ENCODE measurements at places on chromosomes 3 and 15.

DNA sequence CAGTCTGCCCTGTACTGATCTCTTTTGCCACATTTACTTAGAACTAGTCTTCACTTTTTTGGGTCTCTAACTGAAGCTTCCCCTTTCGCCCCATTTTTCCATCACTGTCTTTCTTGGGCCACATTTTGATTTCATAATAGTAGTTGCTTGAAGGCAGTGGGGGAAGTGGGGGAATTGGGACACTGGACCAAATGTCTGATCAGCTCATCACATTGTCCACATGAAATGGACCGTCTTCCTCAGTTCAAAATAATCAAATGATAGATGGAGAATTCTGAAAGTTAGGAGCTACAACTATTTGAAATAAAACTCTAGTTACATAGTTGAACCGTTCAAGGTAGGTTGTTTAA is 747 bp downstream of the PDCD6IP start:
- DNase-seq, result no peak

DNA sequence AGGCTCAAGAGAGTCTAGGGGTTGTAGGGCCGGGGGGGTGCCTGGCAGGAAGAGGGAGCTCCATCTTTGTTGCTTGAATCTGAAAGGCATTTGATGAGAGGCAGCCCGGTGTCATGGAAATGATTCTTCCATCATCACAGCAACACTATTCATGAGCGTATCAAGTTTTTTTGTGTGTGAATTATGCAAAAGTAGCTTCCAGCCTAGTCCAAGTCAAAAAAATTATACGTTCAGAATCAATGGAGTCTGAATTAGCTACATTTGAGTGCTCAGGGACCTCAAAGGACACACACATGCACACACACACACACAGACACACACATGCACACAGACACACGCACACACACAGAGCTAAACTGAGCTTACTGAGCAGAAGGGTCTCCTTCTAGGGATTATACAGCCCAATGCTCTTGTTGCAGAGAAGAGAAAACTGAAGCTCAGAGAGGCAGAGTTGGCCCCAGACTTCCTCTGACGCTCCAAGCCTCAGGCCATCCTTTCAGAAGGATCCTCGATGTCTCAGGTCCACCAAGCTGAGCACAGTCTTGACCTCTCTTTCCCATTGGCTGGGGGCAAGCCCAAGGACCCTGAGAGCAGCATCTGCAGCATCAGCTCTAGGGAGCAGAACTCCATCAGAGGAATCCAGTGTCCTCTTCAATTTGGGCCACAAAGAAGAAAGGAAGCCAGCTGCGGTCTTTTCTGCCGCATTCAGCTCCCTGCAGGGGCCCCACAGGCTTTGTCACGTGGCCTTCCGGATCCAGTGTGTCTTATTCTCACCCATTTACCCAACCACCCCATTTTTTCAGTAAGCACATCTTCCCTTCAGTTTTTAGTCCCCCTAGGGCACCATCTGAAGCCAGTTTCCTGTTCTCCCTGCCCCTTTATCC is 228.0 kb downstream of the UACA start:
- DNase-seq, result no peak

- no peak for DNase-seq
Measured at GRCh38 chr3:54836871-54837270, 91.0 kb downstream of the LRTM1 start.

DNA sequence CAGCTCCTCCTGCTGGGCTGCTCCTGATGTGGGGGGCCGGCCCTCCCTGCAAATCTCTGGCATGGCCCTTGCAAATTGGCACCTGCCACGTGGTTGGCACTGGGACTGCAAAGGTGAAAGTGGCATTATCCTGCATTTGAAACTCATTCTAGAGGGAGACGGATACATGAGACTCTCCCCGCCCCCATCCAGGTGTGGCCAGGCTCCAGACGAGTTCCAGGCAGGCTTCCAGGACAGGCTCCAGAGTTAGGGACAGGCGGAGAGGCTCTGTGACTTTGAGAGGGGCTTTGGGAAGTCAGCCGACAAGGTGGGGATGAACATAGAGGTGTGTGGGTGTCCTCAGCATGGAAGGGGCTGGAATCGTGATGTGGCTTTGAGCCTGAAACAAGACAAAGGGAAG is 178.5 kb downstream of the APBA2 start:
- DNase-seq, result no peak

GRCh38 chr3:14699643-14700042 is 24.7 kb downstream of the C3orf20 start:
- DNase-seq, result no peak

GRCh38 chr15:44682211-44682610 is 18.7 kb upstream of the SPG11 start:
- DNase-seq, result no peak

GRCh38 chr3:14880447-14881106 is 61.8 kb downstream of the FGD5 start:
- DNase-seq, result no peak

Data from activated CD4-positive, CD25-positive, alpha-beta regulatory T cell treated with anti-CD3 and anti-CD28 coated beads, Interleukin-2, amount 50 U/mL, for 72 hours (primary cell).